ENCODE measurements at places on chromosomes 6 and 20.

DNA sequence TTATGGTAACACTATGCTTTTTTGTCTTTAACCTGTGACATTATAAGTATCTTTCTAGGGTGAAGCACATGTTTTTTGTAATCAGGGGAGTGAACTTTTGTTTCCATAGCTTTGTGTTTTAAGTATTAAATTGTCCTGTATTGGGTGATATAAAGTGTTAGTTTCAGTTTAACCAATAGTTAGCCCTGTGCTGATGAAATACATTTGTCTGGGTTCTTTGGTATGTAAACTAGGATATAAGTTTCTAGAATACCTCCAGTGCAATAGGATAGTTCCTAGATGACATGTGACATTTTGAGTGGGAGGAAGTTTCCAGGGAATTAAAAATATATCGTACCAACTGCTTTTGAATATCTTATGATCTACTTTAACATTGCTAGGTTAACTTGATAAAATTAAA is 611.0 kb upstream of the MARCKS start:
- no peak for DNase-seq
- no peaks in the 10 kb centered on the region for H3K36me3 ChIP-seq
- H3K27ac ChIP-seq = no peak overlapping the region

DNA sequence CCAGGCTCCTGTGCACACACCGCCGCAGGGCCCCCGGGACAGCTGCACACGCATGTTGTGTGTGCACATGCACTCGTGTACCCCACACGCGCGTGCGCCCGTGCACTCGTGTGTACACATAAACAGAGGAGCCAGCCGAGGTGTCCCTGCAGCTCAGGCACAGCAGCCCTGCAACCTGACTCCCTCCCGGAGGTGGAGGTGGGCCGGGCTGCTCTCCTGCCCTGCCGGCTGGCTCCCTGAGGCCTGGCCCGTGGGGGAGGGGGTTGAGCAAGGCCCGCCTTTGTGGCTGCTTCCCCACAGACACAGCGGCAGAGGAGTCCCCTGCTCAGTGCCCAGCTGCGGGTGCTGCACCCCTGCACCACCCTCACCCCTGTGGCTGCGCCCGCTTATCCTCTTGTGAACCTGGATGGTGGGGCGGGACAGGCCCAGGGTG is 624 bp downstream of the RBBP8NL start:
- no peaks in the 10 kb centered on the region for H3K27me3 ChIP-seq
- no peak for DNase-seq
- no peak overlapping the region for H3K4me3 ChIP-seq
- H3K27ac ChIP-seq = no peak overlapping the region
- no peaks in the 10 kb centered on the region for H3K36me3 ChIP-seq

- DNase-seq = no peak
- no peaks in the 10 kb centered on the region for H3K27me3 ChIP-seq
- H3K27ac ChIP-seq = peak overlapping the region; percentile 81
These were observed 286.2 kb downstream of the ESR1 start for GRCh38 chr6:152093711-152094110.

DNA sequence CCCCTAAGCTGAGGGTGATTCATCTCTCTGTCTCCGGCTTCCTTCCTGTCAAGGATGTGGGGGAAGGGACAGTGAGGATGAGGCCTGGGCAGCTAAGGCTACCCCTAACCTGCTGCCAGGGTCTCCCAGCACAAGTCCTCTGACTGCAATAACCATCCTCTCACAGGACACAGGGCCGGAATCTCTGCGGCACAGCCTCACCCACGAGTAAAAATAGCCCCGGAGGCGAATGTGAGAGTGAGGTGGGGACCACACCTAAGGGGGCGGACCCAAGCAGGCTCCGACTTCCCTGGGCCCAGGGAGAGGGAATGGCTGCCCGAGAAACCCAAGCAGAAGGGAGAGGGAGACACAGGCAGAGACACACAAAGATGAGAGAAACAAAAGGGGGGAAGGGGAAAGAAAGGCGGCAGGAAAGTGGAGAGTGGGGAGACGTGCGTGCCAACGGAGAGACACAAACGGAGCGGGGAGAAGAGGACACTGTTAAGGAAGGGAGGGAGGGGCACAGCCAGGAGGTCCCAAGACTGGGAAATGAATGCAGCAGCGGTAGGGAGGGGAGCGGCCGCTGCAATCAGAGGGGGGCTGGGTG is 1.4 kb downstream of the CLIC1 start:
- no peaks in the 10 kb centered on the region for H3K36me3 ChIP-seq
- peak overlapping the region; percentile 95 for H3K27ac ChIP-seq
- H3K4me3 ChIP-seq = peak overlapping the region; percentile 63

DNA sequence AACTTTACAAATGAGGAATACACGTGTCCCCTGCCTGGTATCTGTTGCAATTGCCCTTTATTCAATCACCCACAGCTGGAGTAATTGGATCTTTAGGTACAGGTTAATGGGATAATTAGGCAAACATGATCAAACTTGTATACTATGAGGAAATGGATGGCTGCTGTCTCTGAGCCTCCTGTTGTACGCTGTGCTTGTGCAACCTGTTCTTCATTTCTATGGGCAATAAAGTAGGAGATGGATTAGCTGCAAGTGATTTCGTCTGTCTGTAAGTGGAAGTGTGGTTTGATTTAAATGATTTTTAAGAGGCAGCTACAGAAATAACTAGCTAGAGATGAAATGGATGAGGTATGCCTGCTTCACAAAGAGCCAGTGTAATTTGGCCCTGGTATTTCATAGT is 474.1 kb downstream of the RNF144B start:
- no peak for DNase-seq
- no peak overlapping the region for H3K27ac ChIP-seq
- no peaks in the 10 kb centered on the region for H3K36me3 ChIP-seq
- H3K4me1 ChIP-seq = no peaks in the 10 kb centered on the region

- peaks cover 4% of the 10 kb centered on the region for H3K4me1 ChIP-seq
- peak overlapping the region; percentile 99 for H3K27ac ChIP-seq
- no peaks in the 10 kb centered on the region for H3K27me3 ChIP-seq
These were observed 792 bp upstream of the MICA start for GRCh38 chr6:31402324-31403282.
